ENCODE measurements at places on chromosomes 3 and 15. TPM values are rescaled to one million over a fixed set of nuclear protein-coding genes. Genes with fewer than 3 reads are reported as not detected.

DNA sequence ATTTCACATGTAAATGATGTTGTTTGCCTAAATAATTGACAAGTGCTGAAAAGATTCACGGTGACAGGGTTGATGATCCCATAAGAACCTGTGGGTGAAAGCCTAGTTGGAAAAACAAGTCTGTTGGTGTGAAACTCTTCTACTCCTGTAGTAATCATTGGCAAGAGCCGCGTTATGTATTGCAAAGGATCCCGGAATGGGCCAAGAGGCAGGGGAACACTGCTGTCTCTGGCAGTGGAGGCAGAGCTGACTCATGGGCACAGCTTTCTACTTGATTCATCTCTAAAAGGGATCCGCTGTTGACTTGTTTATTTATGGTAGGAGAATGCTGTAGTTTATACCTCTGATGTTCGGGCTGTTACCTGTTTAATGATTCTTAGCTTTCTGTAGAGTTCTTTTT, 63.1 kb downstream of the MAP6D1 start:
- H3K36me3 ChIP-seq, result peaks cover 24% of the 10 kb centered on the region
- no peak overlapping the region for H3K4me3 ChIP-seq
- DNase-seq, result no peak
- H3K27ac ChIP-seq, result no peak overlapping the region

DNA sequence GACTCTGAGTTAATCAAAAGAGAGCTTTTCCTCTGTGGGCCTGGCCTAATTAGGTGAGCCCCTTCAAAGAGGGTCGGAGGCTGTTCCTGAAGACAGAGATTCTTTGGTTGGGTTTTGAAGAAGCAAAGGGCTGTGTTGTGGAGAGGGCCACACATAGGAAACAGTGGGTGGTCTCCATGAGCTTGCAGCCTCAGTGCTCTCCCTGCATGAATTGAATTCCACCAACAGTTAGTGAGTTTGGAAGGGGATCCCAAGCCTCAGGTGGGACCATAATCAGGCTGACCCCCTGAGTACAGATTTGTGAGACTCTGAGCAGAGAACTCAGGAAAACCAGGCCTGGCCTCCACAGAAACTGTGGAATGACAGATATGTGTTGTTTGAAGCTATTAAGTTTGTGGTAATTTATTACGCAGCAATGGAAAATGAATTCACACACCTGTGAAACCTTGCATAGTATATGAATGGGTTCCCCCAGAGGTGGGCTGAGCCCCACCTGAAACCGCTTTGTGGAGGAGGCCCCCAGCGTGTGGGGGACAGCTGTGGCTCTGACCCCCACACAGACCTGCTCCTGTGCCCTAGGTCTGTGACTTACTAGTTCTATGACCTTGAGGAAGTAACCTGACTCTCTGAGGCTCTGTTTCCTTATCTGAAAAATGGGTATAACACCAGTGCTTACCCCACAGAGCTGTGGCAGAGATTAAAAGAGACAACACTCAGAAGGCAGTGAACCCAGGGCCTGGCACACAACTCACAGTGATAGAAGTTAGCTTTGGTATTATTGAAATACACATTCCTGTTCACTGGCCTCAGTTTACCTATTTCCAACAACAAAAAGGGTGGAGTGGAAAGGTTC, 431.3 kb downstream of the FOXP1 start:
- peaks cover 4% of the 10 kb centered on the region for H3K36me3 ChIP-seq
- H3K4me1 ChIP-seq, result peaks cover 60% of the 10 kb centered on the region
- no peak overlapping the region for H3K4me3 ChIP-seq
- peak overlapping the region; percentile 94 for H3K27ac ChIP-seq
- DNase-seq, result no peak
- no peaks in the 10 kb centered on the region for H3K27me3 ChIP-seq

DNA sequence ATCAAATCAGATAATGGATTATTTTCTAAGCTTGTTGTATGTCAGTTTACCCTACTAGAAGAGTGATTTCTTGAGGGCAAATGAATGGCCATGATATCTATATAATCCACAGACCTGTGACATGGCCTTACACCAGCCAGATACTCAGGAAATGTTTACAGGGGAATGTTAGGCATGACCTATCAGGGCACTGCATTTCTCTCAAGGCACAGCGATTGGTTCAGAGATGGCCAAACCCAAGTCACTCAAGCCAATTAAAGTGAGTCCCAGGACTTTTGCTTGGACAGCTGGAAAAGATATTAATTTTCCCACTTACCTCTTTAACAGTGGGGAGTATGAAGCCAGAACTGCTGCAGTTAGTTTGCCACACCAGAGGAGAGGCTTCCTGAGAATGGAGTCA, 28.7 kb upstream of the GATA2 start:
- H3K4me1 ChIP-seq, result no peaks in the 10 kb centered on the region
- no peaks in the 10 kb centered on the region for H3K36me3 ChIP-seq
- H3K4me3 ChIP-seq, result no peak overlapping the region
- peaks cover 47% of the 10 kb centered on the region for H3K27me3 ChIP-seq
- no peak for DNase-seq

DNA sequence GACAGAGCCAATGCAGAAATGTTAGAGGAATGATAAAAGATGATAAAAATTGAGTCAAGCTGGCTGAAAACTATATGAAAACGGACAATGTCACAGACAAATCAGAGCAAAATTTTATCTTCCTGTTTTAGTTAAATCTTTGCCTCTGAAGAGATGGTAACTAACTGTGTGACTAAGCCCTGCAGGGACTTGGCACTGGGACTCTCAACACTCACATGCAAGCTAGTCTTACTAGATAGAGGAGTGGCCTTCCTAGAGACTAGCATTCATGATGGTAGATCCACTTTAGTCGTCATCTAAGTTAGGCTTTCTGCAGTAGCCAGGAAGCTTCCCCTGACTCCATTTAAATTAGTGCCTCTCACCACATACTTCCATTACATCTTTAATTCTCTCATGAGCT, 4.1 kb downstream of the CCDC191 start:
- DNase-seq, result no peak
- H3K36me3 ChIP-seq, result peaks cover 2% of the 10 kb centered on the region
- no peak overlapping the region for H3K27ac ChIP-seq
- peaks cover 7% of the 10 kb centered on the region for H3K4me1 ChIP-seq
- no peaks in the 10 kb centered on the region for H3K27me3 ChIP-seq

DNA sequence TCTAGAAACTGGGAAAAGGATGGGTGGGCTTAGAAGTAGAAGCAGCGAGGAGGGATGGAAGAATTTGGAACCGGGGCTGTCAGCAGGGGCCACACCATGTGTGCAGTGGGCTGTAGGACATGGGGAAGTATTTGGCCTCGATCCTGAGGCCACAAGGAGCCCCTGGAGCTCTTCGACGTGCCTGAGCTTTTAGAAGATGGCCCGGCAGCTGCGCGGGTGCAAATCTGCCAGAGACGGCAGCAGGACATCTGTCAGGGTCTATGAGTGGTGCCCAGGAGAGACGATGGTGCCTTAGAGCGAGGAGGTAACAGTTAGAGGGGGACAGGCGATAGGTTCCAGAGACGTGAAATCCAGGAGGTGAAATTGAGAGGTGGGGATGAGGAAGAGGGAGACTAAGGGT, 321.1 kb downstream of the UACA start:
- H3K4me3 ChIP-seq, result no peak overlapping the region
- H3K36me3 ChIP-seq, result no peaks in the 10 kb centered on the region
- peaks cover 80% of the 10 kb centered on the region for H3K27me3 ChIP-seq

GRCh38 chr3:114034211-114034610, 22.1 kb downstream of the CCDC191 start:
- no peak overlapping the region for H3K4me3 ChIP-seq
- H3K27ac ChIP-seq, result no peak overlapping the region
- no peak for DNase-seq
- peaks cover 5% of the 10 kb centered on the region for H3K36me3 ChIP-seq
- no peaks in the 10 kb centered on the region for H3K4me1 ChIP-seq

GRCh38 chr3:41845826-41846225, 116.1 kb downstream of the ULK4 start:
- H3K27me3 ChIP-seq, result no peaks in the 10 kb centered on the region
- H3K4me1 ChIP-seq, result no peaks in the 10 kb centered on the region
- H3K4me3 ChIP-seq, result no peak overlapping the region
- DNase-seq, result no peak

Gene PARL
- 54.8 TPM for total RNA-seq

DNA sequence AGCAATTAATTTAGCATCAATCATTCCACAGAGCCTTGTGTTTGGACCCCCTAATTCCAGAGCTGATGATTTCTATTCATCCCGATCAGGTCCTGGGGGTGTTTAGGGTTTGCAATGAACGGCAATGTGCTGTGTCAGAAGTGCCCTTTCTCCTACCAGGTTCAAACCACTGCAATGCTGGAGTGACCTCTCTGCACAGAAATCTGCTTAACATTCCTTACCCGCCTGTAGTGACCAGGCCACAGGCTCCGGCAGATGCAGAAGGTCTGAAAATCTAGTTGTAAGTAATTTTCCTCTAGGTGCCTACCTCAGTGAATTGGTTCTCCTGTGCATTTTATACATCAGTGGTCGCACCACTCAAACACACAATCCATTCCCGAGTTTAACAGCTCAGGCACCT, 725.3 kb upstream of the CFAP20DC start:
- H3K4me1 ChIP-seq, result peaks cover 5% of the 10 kb centered on the region
- no peaks in the 10 kb centered on the region for H3K27me3 ChIP-seq
- no peaks in the 10 kb centered on the region for H3K36me3 ChIP-seq
- no peak overlapping the region for H3K4me3 ChIP-seq

- no peak overlapping the region for H3K4me3 ChIP-seq
- no peaks in the 10 kb centered on the region for H3K4me1 ChIP-seq
- DNase-seq, result no peak
- H3K27ac ChIP-seq, result no peak overlapping the region
- H3K27me3 ChIP-seq, result no peaks in the 10 kb centered on the region
These were observed 192.5 kb upstream of the TSC22D2 start for GRCh38 chr3:150215616-150216015.

GRCh38 chr3:55607844-55608243, 120.7 kb upstream of the WNT5A start:
- peaks cover 3% of the 10 kb centered on the region for H3K4me1 ChIP-seq
- no peak overlapping the region for H3K4me3 ChIP-seq
- no peaks in the 10 kb centered on the region for H3K27me3 ChIP-seq
- H3K27ac ChIP-seq, result no peak overlapping the region
- H3K36me3 ChIP-seq, result no peaks in the 10 kb centered on the region

DNA sequence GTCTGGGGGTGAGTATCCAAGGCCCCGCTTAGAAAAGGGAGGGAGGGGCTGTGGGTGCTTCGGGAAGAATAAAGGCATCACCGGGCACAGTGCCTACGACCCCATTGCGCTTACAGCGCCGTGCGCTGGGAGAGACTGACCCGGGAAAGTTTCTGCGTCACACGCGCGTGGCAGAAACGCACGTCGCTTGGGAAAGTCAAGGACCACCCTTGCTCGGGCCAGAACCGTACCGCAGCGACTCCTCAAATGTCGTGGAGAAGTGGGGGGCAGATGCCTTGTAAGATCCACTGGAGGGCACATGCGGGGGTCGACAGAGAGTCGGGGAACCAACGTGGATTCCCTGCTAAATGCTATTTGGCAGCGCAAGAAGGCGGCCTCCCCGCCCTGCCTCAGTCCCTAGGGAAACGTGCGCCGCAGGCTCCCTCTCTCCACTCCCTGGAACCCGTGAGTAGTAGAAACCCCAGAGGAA, 2.4 kb downstream of the ADAMTS9 start:
- peak overlapping the region; percentile 91 for H3K4me3 ChIP-seq
- no peak for DNase-seq
- no peaks in the 10 kb centered on the region for H3K27me3 ChIP-seq

Gene GPR156
- 0.41 TPM for total RNA-seq

DNA sequence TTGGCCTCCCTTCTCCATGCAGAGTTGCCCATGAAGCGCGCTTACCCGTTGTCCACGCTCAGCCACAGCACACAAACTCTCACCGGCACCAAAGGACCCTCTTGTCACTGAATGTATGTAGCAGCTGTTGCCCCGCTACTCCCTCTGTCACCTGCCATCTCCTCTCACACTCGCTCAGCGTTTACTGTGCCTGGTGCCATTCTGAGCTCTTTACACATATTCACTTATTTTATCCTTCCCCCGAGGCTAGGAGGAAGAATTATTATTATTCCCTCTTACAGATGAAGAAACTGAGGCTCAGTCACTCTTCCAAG, 41.7 kb upstream of the PRR23E start:
- H3K4me3 ChIP-seq, result no peak overlapping the region
- H3K27me3 ChIP-seq, result peaks cover 37% of the 10 kb centered on the region
- no peaks in the 10 kb centered on the region for H3K36me3 ChIP-seq

- H3K4me3 ChIP-seq, result no peak overlapping the region
- H3K27me3 ChIP-seq, result peaks cover 53% of the 10 kb centered on the region
- no peaks in the 10 kb centered on the region for H3K36me3 ChIP-seq
- no peak overlapping the region for H3K27ac ChIP-seq
- H3K4me1 ChIP-seq, result peaks cover 4% of the 10 kb centered on the region
- DNase-seq, result no peak
These were observed 4.1 kb downstream of the FBN1 start for GRCh38 chr15:48641416-48641815.

DNA sequence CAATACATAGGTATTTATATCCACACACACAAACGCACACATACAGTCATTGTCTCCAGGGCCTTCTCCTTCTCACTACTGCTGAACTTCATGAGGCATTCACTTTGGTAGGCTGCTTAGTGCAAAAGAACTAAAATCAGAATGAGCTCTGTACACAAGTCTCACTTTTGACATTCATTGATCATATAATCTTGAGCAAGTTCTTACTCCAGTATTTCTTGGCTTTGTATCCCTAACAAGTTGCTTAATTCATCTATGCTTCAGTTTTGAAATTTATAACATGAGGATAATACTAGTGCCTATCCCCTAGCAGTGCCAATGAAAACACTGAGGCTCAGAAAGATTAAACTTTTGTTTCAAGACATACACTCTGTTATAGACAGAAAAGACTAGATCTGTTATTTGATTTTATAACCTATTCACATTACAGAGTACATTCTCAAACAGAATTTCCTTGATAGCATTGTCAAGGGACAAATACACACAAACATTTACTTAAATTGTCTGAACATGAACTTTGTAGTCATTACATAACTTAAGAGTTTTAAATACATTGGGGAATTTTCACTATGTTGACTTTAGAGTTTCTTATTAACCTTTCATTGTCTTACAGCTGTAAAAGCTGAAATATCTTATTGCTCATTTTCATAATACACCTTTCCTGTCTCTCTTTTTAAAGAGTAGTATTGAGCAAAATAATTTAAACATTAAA, 55.0 kb upstream of the SI start:
- peaks cover 12% of the 10 kb centered on the region for H3K4me1 ChIP-seq
- DNase-seq, result no peak
- H3K4me3 ChIP-seq, result no peak overlapping the region
- H3K27ac ChIP-seq, result peak overlapping the region; percentile 17
- H3K36me3 ChIP-seq, result no peaks in the 10 kb centered on the region

GRCh38 chr3:174949523-174949922, 90.4 kb downstream of the NAALADL2 start:
- no peak overlapping the region for H3K4me3 ChIP-seq
- no peak overlapping the region for H3K27ac ChIP-seq
- no peaks in the 10 kb centered on the region for H3K27me3 ChIP-seq
- H3K36me3 ChIP-seq, result no peaks in the 10 kb centered on the region
- H3K4me1 ChIP-seq, result no peaks in the 10 kb centered on the region
- DNase-seq, result no peak
